ENCODE measurements at places on chromosomes 16 and 17.
A peak's percentile ranks its signal among the peaks of the same experiment; 100 is the strongest.

GRCh38 chr16:51151435-51151960 lies 428 bp upstream of the SALL1 start:
- peak; percentile 43 for DNase-seq

DNA sequence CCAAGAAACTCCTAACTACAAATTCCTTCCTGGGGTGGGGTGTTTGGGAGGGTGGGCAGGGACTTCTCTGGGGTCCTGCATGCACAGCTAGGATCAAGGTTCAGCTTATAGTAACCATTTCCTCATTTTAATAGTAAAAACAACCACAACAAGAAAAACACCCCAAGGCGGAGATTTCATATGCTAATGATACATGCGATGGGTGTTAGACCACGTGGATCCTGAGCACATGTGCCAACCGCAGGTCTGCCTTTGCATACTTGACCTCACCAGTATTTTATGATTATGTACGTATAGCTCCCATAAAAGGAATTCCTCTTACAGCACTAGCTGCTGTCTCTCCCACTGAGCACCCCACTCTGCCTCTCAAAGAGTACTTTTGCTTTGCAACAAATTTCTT lies 1.9 kb downstream of the KRTAP4-11 start:
- no peak for DNase-seq

DNA sequence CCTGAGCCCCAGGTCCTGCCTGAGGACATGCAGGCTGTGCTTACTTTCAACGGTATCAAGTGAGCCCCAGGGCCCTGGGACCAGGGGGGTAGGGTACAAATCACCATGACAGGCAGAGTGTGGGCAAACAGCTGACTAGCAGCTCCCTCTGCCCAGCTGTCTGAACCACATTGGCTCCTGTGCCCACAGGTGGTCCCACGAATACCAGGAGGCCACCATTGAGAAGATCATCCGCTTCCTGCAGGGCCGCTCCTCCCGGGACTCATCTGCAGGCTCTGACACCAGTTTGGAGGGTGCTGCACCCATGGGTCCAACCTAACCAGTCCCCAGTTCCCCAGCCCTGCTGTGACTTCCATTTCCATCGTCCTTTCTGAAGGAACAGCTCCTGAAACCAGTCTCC lies 10.0 kb downstream of the SLC46A1 start:
- DNase-seq, result no peak

DNA sequence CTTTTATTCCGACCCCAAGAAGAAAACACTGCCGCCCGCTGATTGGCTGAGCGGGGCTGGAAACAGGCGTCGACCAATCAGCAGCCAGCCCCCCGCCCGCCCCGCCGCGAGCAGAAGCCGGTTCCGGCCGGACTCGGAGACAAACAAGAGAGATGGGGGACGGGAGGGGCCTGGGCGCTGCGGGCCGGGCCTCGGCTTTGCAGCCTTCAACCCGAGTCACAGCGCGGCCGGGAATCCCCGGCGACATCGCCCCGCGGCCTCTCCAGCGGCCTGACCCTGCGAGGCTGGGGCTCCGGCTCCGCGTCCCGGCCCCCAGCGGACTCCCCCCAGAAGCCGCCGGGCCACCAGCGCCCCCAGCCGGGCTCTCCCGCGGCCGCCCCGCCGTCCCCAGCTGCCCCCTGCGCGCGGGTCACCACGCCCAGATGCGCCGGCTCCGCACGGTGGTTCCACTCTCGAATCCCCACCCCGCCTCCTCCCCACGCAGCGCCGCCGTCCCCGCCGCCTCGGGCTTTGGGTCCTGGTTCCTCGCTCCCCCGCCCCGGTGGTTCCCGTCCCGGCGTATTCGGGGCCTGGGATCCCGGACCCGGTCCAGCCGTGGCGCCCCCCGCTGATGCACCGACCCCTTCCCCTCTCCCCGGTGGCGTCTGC lies 346 bp upstream of the SLC43A2 start:
- DNase-seq, result peak; percentile 94

GRCh38 chr16:89407925-89408300 lies 82.4 kb downstream of the ANKRD11 start:
- no peak for DNase-seq

GRCh38 chr17:16491131-16491702 lies 776 bp downstream of the LRRC75A start:
- DNase-seq, result peak; percentile 35

GRCh38 chr17:19945009-19945626 lies 32.5 kb downstream of the AKAP10 start:
- DNase-seq, result no peak

- DNase-seq, result no peak
Measured at GRCh38 chr16:56262148-56262547, 70.9 kb downstream of the GNAO1 start.

DNA sequence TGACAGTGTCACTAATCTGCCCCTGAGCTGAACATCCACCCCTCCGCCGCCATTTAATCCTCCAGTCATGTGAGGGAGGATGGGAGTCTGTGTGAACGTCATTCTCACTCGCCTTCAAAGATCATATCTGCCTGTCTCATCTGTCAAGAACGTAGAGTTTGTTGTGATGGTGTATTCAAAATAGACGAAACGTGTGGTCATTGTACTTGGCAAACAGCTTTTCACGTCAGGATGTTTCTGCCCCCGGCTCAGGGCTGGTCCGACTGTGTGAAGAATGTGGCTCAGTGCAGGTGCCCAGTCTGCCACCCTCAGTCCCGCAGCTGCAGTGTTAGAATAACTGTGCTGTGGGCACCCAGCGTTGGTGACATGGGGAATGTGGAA lies 148.0 kb downstream of the KCNJ12 start:
- no peak for DNase-seq

- no peak for DNase-seq
Measured at GRCh38 chr17:4487820-4488716, 10.6 kb upstream of the SPNS2 start.

DNA sequence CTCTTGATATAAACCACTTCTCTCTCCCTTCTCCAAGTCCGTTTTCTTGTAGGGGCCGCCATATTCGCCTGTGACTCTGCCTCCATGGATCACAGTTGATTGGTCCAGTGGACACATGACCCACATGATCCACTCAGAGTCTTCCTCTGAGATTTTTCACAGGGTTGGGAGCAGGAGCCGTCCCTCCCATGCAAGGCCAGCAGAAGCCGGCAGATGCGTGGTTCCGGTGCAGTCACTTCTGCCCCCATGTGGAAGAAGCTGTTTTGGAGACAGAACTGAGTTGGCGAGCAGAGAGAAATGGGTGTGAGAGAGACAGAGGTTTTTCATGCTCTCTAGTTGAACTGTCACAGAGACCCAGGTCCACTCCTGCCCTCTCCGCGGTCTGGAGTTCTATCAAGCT lies 83.3 kb downstream of the C16orf95 start:
- no peak for DNase-seq

DNA sequence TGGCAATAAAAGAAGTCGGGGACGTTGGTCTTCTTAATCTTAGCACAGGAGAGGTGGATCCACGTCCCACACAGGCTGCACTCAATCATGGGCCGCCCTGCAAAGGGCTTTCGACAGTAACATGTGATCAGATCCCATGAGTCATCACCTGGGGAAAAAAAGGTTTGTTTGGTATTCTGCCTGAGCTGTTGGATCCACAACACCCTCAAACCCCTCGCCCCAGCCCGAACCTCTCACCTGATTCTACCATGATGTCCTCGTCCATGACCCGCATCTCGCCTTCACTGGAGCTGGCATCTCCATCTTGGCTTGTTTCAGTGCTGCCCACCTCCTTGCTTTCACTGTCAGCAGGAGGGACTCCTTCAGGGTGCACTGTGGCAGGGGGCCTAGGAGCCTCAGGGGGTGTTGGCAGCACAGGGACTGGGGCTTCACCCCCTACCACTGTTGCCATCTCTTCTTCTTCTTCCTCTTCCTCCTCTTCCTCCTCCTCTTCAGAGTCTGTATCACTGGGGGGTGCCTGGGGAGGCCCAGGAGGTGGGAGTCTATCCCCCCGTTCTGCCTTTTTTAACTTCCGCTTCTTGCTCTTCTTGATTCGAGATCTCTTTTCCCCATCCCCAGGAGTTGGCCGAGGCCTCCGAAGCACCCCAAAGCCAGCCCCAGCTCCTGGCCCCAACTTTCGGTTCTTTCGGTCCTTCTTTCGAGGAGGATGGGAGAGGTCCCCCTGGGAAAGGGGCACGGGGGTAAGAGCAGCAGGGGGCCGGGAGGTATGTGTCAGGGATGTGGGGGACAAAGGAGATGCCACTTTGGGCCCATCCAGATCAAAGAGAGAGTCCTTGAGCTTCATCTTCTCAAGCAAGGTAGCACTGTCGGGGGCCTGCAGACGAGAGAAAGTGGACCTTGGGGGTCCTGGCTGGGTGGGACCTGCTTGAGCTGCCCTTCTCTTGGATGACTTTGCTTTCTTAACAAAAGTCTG lies 1.7 kb upstream of the DVL2 start:
- no peak for DNase-seq

GRCh38 chr17:9531034-9531433 lies 44.6 kb downstream of the STX8 start:
- no peak for DNase-seq

GRCh38 chr17:5825717-5826330 lies 241.5 kb upstream of the NLRP1 start:
- no peak for DNase-seq

DNA sequence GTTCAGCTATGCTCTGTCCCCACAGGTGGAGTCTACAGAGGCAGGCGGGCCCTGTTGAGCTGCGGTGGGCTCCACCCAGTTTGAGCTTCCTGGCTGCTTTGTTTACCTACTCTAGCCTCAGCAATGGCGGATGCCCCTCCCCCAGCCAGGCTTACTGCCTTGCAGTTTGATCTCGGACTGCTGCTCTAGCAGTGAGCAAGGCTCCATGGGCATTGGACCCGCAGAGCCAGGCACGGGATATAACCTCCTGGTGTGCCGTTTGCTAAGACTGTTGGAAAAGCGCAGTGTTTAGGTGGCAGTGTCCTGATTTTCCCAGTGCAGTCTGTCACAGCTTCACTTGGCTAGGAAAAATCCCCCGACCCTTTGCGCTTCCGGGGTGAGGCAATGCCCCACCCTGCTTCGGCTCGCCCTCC lies 89.1 kb downstream of the BCAS3 start:
- DNase-seq, result no peak

DNA sequence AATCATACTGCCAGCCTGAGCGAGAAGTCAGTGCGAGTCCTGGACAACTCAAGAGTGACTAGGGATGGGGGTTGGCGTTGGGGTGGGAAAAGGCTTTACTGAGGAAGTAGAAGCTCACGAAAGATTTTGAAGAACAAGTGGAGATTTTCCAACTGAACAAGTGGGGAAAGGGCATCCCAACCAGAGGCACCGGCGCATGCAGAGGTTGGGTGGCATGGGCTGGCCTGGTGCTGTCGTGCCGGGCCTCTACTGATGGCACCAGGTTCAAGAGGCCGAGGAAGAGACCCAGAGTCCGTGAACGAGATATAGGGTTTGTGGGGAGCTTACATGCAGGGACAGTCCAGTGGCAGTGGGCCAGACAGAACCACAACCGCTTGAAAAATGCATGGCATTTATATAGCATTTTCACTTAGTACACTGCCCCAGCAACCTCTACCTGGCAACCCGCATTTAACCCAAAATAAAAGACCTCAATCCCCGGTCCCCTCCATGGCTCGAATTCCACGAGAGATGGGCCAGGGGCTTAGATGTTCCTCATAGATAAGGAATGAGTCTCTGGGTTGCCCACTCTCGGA lies 7.7 kb upstream of the ITGA3 start:
- DNase-seq, result no peak

DNA sequence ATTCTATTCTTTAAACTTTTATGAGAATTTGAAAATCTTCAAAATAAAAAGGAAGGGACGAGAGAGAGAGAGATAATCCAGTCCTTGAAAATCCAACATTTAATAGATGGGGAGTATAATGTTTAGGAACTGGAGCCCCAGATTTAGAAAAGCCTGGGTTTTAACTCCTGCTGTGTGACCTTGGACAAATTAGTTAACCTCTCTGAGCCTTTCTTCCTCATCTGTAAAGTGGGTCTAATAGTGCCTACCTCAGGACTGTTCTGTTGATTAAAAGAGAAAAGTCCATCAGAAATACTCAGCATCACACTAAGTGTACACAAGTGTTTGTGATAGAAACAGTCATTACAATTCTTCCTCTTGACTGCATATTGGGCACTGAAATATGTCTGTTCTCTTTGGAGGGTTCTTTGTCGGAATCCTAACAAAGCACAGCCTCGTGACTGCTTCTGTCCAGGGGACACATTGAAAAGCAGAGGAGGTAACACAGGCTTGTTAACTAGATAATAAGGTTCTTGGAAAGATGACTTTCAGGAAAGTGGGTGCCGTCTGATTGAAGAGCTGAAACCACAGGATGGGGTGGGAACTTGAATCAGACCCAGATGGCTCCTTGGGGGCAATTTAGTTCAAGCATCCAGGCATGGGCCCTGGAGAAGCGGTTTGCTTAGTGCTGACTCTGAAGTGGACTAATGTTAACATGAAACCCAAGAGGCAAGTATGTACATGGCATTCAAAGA lies 128.2 kb downstream of the CLEC16A start:
- DNase-seq, result no peak

DNA sequence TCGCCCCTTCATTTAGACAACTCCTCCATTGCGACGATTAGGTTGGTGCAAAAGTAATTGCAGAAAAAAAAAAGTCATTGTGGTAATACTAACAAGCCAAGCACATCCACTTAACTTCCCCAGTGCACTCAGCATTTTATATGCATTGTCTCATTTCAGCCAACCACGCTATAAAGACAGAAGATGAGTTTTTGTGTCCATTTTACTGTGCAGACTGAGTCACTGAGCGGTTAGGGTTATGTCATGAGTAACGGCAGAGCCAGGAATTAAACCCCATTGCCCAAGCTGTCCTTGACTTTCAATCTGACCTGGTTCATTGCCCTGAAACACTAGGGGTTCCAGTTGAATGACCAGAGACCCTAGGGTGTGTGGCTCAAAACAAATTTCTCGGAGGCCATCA lies 218.7 kb downstream of the XYLT1 start:
- DNase-seq, result no peak

GRCh38 chr16:83300326-83300725 lies 507.5 kb upstream of the HSBP1 start:
- peak; percentile 10 for DNase-seq

DNA sequence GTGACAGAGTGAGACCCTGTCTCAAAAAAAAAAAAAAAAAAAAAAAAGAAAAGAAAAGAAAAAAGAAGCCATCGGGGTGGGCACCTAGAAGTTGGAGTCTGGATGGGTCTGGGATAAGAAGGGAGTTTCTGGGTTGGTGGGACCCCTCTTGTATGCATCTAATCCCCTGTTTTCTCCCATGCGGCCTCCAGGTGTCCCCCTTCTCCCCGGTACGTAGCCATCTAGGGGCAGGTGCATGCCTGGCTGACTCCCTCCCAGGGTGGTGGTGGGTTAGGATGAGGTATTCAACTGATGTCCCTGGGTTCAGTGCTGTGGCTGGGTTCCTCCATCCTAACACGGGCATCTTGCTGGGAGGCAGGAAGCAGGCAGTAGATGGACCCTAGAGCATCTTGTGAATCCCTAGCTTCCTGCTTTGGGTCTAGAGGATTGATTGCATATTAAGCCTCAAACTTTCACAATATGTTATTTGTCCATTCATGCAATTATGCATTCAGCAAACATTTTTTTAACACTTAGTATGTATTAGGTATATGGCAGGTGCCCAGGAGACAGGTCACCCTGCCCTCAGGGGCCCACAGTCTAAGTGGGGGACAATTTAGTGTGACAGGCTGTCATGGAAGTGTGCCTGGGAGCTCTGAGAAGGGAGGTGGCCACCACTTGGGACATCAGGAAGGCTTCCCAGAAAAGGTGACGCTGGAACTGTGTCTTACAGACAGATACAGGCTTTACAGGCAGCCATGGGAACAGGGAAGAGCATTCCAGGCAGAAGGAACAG lies 13.1 kb downstream of the FMNL1 start:
- DNase-seq, result peak; percentile 57

Measured in BE2C (cell line).